COR-L47 (cell line): ENCODE measurements at places on chromosomes 3 and 15.

DNA sequence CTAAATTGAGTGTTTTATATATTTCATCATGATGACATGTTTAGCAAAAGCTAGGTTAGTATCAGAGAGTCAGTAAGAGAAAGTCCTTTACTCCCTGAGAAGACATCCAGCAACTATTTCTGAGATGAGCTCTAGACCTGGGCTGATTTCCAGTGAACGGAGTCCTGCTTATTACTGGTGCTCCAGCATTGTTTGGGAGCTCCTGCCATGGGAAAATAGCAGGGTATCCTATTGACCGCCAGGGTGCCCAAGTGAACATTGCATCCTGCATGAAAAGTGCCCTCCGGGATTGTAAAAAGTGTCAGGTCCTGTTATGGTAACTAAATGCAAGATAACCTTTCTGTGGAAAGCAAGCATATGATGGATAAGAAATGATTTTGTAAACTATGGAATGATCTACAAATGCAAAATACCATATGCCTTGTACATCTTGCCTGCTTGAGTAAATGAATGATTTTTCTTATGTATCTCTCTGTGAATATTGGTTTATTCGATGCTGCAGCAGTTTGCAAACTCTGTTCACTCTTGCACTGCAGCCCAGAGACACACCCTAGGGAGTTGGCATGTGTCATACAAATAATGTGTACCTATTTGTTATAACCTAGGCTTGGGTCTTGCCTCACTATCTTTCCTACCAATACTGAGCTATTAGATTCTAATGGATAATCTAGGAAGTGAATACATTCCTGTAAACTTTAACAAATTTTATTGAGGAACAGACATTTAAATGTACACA lies 96.7 kb downstream of the IL5RA start:
- no peak for DNase-seq

GRCh38 chr3:128413003-128413370 lies 53.7 kb downstream of the DNAJB8 start:
- no peak for DNase-seq

DNA sequence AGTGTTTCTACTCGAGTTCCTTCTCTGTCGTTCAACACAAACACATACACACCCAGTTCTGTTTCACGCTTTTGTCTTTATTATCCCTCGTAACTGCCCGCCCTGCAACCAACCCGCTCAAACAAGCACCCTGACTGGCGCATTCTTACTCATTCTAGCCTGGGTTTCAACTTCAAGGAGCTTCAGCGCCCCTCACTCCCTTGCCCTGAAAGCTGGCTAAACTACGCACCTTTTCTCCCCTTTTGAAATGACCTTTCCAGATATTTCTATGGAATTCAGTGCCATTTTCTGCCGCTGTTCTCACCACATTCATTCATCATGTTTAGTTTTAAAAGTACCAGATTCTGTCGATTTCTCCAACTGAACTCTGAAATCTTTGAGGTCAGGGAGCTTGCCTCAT lies 653 bp upstream of the MFSD1 start:
- DNase-seq: no peak

DNA sequence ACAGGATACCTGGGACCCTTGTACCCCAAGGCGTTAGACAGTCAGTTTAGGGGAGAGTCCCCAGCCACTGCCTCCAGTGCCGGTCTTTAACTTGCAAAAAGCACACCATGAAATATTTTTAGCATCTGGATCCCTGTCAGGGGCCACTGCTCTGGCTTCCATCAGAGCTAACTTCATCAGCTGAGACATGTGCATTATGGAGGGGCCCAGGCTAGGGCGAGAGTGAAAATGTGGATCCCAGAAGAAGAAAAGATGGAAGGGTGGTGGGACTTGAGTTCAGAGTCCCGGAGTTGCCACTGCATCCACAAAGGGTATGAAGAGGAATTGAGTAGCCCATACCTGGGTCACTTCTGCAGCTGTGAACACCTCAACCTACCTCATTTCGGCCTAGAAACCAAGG lies 23.5 kb upstream of the SPATA12 start:
- DNase-seq: no peak

DNA sequence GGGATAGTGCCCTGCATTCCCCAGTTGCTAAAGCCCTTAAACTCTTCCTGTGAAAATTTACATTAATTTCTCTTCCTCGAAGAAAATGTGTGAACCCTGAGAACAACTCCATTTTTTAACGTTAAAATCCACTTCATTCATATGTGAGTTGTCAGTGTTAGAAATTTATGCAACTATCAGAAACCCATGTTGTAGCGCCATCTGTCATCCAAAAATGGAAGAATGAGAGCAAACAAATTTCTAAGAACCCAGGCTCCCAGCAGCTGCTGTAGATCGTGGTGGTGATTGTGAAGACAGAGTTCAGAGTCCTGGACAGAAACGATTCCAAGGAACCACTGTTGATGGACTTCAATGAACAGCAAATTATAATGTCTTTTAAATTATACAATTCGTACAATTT lies 179.7 kb upstream of the NDN start:
- no peak for DNase-seq

DNA sequence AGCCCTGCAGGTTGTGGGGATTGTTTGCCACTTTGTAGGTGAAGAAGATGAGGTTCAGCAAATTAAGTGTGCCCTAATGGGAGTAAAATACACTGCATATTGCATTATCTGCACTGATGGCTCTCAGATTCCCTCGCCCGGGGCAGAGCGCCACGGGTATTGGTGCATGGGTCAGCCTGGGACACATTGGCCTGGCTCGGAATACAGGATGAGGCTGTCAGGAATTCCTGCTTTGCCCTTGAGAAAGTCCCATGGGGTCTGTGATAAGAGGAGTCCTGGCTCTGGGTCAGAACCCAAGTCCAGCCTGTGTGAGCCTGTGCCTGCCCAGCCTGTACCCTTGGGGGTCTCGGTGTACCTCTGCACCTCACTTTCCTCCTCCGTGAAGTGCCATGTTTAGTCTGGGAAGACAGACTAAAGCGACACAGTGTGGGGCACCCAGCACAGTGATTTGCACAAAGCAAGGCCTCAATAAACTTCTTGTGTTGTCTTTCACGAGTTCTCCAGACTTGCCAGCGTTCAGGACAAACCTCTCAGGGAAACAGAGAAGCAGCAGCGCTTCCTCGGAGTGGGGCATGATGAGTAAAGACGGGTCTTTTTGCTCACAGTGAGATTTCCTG lies 107.6 kb downstream of the LRRK1 start:
- no peak for DNase-seq

DNA sequence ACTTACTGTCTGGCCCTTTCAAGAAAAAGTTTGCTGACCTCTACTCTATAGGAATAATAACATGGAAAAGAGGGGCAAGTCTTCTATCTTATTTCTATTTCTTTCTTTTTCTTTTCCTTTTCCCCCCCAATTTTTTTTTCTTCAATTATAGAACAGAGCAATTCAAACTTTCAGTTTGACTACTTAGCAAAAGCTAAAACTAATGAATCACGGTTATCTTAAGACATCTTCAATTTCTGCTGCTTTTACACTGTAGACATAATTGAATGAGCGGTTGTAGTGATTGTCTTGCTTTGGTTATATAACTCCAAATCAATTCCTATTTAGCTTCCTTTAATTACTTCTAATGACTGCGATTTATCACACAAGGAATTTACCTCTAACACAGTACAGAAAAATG lies 74.3 kb upstream of the P2RY1 start:
- no peak for DNase-seq

DNA sequence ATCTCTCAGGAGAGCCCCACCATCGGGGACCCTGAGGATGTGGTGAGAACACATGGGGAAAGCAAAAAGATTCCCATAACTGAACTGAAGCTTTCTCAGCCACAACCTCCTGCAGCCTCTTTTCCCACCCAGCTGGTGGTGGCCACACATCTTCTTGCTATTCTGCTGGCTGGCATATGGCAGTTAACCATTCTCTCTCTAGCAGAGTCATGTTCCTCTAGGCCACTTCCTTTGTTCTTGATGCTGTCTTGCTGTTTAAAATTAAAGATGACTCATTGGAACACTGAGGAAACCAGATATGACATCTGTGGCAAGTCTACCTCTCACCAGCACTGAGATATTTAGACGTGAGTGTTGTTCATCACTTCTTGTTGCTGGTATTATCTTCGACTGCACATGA lies 180.3 kb upstream of the ROBO2 start:
- DNase-seq: no peak

DNA sequence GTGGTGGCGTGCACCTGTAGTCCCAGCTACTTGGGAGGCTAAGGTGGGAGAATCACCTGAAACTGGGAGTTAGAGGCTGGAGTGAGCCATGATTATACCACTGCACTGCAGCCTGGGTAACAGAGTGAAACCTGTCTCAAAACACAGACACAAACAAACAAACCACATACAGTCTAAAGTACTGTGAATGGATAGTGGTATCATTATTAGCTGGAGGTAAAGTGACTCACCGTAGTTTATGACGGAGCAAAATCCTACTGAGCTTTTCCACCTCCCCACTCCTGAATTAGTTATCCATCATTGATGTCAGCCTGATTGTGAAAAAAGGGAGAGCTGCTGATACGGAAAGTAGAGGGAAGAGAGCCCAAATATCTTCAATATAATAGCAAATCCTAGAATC lies 3.2 kb upstream of the CNOT10 start:
- DNase-seq: no peak
